ENCODE measurements at places on chromosomes 5 and 9.

DNA sequence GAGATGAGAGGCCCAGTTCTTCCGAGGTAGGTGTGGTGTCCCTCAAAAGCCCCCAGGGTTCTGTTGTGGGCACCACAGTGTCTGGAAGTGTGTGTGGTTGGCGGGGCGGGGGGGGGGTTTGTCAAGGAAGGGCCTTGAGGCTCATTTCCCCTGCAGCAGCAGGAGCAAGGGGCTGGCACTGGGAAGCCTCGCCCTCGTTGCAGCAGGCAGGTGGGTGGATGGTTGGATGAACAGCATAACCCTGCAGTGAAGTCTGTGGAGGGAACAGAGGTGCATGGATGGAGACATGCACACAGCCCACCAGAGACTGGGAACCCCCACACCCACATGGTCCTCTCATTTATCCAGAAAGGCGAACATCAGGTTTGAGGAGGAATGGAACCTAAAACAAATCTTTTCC, 2.0 kb upstream of the SPATA31E1 start:
- DNase-seq = no peak

DNA sequence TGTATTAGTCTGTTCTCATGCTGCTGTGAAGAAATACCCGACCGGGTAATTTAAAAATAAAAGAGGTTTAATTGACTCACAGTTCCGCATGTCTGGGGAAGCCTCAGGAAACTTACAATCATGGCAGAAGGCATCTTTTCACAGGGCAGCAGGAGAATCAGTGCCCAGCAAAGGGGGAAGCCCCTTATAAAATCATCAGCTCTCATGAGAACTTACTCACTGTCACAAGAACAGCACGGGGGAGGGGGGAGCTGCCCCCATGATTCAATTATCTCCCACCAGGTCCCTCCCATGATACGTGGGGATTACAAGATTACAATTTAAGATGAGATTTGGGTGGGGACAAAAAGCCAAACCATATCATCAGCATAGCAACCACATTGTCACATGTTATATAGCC, 102.5 kb downstream of the GPBP1 start:
- no peak for DNase-seq

DNA sequence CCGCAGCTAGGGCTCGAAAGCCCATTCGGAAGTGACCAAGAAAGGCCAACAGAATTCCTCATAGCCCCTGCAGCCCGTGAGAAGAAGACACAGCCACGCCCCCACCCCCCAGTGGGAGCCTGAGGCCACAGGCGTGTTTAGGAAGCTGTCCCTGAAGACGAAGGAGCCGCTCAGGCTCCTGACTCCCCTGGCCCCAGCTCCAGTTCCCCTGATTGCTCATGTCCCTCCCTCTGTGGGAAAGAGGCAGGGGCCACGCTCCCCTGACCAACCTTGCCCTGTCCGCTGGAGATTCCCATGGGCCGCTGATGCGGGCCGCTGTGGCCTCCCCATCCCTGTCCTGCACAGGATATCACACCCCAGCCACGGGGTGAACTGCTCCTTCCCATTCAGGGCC, 13.6 kb downstream of the ROPN1L start:
- DNase-seq = no peak

- DNase-seq = no peak
Observed at GRCh38 chr9:97905228-97905627, 17.1 kb downstream of the TRMO start.

DNA sequence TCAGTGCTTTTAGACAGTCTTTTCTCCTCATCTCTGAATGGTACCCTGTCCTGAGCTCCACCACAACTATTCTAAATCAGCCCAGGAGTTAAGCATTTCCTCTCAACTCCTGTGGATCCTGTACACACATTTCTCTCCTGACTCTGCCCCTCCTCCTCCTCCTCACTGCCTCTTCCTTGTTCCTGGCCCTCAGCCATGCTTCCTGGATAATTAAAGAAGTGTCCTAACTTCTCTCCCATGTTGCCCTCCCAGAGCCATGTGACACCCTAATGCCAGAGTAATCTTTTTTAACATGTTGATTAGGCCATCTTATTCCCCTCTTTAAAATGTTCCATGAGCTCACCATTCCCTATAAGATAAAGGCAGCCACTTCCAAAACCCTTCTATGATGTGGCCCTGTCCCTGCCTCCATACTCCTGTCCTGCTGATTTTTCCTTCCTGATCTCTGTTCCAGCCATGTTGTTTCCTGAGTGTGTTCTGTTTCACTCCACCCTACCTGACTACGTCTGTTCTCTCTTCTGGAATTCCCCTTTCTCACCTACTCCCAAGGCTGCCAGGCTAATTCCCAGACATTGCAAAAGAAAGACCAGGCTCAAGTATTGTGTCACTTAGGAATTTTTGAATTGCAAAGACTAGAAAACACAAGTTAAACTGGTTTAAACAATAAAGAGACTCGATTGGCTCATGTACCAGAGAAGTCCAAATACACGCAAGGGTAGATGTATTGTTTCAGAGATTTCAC, 295.2 kb downstream of the MAST4 start:
- no peak for DNase-seq

Measured in stimulated activated CD4-positive, alpha-beta T cell treated with anti-CD3 and anti-CD28 coated beads, Interleukin-4, amount 100 ng/mL, for 48 hours (primary cell).